Natural killer cell treated with Interleukin-12 subunit alpha and Interleukin-12 subunit beta and Interleukin-15 and Interleukin-18, amount 100 ng/mL, for 72 hours (primary cell): ENCODE measurements at places on chromosomes 2 and 18.

DNA sequence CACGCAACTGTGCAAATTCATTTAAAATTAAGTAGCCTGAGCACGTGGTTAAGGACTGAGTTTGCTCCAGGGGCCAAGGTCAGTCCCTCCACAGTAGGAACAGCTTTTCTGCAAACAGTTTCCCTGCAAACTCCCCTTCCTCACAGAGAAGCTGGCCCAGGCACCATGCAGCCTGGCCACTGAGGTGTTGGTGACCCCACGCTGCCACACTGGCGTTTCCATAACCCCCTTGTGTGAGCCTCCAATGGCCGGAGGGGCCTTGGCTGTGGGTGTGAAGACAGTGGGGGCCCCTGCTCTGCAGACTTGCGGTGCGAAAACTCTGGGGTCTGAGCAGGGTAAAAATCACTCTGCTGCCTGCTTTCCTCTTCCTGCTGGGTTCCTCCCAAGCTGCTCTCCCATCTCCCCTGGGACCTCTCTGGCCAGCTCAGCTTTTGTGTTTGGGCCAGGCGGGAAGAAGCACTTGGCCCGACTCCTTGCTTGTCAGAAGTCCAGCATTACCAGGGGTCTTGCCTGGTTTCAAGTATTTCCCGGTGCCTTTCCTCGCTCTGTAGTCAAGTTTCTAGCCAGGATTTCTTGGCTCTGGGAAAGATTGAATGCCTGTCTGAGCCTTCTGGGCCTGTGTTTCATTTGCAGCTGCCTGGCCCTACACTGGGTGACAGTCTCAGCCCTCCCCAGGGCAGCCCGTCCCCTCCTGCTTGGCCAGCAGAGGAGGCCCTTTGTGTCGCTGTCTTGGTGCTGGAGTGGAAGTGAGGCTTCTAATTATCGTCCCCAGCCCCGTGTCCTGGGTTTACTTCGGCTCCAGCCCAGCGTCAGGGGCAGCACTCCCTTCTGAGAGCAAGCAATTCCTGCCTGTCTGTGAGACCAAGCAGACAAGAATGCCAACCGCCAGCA lies 131.4 kb upstream of the SLC1A4 start:
- H3K27ac ChIP-seq: no peak overlapping the region
- H3K4me3 ChIP-seq: no peak overlapping the region
- H3K36me3 ChIP-seq: no peaks in the 10 kb centered on the region
- peaks cover 7% of the 10 kb centered on the region for H3K27me3 ChIP-seq
- DNase-seq: no peak

GRCh38 chr2:96594691-96595152 lies 43.4 kb downstream of the KANSL3 start:
- no peaks in the 10 kb centered on the region for H3K27me3 ChIP-seq
- DNase-seq: no peak
- peaks cover 47% of the 10 kb centered on the region for H3K4me1 ChIP-seq

DNA sequence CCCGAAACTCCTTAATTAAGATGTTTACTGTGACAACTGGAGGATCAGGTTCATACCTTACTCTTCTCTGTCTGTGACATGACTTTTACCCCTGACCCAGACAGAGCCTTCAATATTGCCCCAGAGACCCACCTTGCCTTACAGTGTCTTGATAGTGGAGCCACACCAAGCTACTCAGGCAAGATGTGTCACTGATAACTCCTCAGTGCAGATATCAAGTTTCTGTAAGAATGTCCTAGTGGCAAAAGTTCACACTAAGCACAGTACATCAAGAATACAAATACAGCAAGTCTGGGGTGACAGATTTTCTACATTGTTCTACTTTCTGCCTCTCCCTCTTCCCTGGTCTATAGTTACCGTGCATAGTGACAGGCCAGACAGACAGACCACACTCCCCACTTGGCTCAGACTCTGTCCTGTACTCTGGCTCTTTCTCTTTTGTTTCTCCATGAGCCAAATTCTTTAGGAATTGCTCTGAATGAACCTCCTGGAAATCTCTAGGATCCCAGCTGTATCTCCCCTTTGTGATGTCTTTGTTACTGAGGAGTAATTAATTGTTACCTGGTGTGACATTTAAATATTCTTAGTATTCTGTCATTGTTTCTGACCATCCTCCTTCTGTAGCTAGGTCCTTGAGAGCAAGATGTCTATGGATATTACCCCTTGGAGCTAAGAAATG lies 24.1 kb upstream of the APOB start:
- no peak for DNase-seq
- no peak overlapping the region for H3K27ac ChIP-seq
- no peaks in the 10 kb centered on the region for H3K4me1 ChIP-seq

DNA sequence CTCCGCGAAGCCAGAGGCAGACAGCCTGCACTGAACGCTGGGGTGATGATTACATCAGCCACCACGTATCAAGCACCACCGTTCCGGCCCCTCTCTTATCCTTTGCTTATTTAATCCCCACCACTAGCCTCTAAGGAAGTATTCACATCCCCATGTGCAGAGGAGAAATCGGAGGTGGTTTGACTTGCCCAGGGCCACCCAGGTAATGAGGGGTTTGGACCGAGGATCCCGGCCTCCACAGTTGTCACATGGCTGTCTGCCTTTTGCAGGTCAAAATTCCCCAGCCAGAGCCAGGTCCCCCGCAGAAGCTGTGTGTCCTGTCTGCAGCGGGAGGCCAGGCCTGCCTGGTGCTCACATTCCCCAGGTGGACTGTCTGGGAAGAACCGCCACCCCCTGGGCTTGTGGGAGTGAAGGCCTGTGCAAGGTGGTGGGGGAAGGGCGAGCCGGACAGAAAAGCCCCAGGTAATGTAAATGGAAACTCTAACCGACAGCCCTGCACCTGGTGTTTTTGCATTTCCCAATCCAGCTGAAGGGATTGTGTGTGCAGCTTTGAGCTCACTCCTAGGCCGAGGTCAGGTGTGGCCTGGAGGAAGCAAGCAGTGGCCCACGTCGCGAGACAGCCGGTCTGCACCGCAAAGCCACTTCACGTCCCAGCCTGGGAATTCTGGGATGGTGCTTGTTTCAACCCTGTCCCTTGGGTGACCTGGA lies 108.5 kb upstream of the ID2 start:
- H3K4me3 ChIP-seq: no peak overlapping the region
- no peak for DNase-seq
- H3K27ac ChIP-seq: no peak overlapping the region
- peaks cover 32% of the 10 kb centered on the region for H3K4me1 ChIP-seq
- H3K36me3 ChIP-seq: no peaks in the 10 kb centered on the region

DNA sequence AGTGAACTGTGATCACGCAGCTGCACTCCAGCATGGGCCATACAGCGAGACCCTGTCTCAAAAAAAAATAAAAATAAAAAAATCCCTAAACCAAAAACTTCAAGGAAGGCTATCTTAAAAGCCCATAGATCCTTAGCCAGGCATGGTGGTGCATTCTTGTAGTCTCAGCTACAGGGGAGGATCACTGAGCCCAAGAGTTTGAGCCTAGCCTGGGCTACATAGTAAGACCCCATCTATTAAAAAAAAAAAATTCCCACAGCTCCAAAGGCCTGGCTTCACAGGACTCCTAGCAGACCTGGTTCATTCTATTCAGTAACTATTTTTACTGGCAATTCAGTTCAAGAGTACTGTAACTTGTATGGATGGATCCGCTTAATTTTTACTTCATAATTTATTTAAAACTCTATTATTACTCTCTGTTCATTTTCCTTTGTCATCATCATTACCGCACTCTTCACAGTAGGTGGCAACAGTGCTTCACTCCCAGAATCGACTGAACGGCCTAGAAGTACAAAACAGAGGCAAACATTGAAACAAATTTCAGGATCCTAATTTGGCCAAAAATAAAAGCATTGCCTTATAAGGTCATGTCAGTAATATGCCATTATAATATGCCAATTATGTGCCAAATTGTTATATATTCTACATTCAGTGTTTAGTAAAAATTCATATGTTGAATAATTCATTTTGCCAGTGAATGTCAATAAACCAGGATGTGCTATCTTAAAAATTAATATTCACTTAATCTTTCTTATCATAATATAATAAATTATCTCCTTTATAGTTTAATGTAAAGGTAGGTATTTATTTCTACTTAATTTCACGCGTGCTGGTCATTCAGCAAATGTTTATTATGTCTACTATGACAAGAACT lies 14.3 kb upstream of the STAM2 start:
- no peaks in the 10 kb centered on the region for H3K4me1 ChIP-seq
- no peak overlapping the region for H3K4me3 ChIP-seq
- H3K27ac ChIP-seq: no peak overlapping the region

DNA sequence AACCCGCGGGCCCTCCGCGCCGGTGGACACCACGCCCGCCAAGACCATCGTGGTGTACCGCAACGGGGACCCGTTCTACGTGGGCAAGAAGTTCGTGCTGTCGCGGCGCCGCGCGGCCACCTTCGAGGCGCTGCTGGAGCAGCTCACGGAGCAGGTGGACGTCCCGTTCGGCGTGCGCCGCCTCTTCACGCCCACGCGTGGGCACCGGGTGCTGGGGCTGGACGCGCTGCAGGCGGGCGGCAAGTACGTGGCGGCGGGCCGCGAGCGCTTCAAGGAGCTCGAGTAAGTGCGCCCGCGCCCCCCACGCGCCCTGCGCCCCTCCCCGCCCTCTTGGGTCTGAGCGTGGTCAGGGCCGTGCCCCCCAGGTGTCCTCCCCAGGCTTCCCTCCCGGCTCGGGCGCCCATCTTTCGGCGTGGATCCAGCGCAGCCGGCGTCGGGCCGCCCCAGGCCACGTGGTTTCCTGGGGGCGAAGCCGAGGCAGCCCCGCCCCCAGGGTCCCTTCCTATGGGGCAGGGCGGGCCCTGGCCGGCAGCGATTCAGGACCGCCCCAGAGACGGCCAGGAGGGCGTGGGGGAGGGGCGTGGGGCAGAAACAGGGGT lies 481 bp downstream of the DCDC2C start:
- H3K36me3 ChIP-seq: peaks cover 6% of the 10 kb centered on the region
- H3K4me1 ChIP-seq: no peaks in the 10 kb centered on the region
- no peak overlapping the region for H3K27ac ChIP-seq
- no peak overlapping the region for H3K4me3 ChIP-seq
- peaks cover 55% of the 10 kb centered on the region for H3K27me3 ChIP-seq

DNA sequence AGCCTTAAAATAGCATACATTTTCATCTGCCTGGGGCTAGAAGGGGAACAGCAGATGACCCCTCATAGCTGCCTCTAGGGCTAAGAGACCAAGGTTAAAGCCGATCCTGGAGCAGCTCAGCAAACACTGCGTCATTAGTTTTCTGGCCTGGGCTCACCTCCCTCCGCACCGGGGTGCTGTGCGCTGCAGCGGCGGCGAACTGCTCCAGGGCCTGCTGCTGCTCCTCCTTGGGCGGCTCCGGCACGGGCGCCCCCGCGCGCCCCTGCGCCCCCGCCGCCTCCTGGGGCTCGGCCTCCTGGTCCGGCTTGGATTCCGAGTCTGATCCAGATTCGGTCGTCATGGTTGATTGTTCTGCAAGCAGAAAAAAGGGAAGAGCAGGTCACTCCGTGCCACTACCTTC lies 55.0 kb downstream of the EPB41L3 start:
- no peaks in the 10 kb centered on the region for H3K27me3 ChIP-seq
- H3K27ac ChIP-seq: no peak overlapping the region
- H3K4me1 ChIP-seq: no peaks in the 10 kb centered on the region
- H3K36me3 ChIP-seq: no peaks in the 10 kb centered on the region
- no peak overlapping the region for H3K4me3 ChIP-seq

- no peak for DNase-seq
- H3K36me3 ChIP-seq: no peaks in the 10 kb centered on the region
- H3K4me3 ChIP-seq: no peak overlapping the region
- no peaks in the 10 kb centered on the region for H3K27me3 ChIP-seq
- no peaks in the 10 kb centered on the region for H3K4me1 ChIP-seq
These were observed 58.8 kb downstream of the SPP2 start for GRCh38 chr2:234109321-234109720.

- H3K27ac ChIP-seq: no peak overlapping the region
- no peaks in the 10 kb centered on the region for H3K36me3 ChIP-seq
These were observed 35.0 kb downstream of the TEX51 start for GRCh38 chr2:126933711-126934091.

DNA sequence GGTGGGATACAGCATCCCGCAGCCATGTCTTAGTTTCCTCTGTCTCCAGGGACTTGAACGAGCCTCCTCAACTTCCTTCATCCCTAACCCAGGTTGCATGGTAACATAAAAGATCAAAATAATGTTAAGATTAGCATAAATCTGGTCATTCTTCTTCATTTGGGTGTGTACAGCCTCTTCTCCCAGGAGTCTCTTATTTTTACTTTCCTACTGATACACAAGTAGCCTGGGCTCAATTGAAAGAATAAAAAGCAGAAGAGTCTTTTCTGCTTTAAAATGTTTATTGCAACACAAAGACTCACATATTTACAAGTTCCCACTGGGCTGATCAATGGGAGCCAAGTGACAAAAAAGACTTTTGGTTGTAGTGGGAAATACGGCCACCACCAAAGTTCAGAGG lies 137.9 kb upstream of the PID1 start:
- H3K4me3 ChIP-seq: no peak overlapping the region
- no peaks in the 10 kb centered on the region for H3K4me1 ChIP-seq
- H3K27me3 ChIP-seq: peaks cover 2% of the 10 kb centered on the region

GRCh38 chr2:224887141-224887540 lies 155.1 kb downstream of the DOCK10 start:
- H3K4me1 ChIP-seq: peaks cover 70% of the 10 kb centered on the region
- H3K27ac ChIP-seq: peak overlapping the region; percentile 86
- no peaks in the 10 kb centered on the region for H3K27me3 ChIP-seq
- DNase-seq: no peak

GRCh38 chr18:67670024-67670543 lies 153.6 kb upstream of the DSEL start:
- H3K4me1 ChIP-seq: no peaks in the 10 kb centered on the region
- DNase-seq: no peak
- H3K36me3 ChIP-seq: no peaks in the 10 kb centered on the region
- H3K4me3 ChIP-seq: no peak overlapping the region
- no peaks in the 10 kb centered on the region for H3K27me3 ChIP-seq
- no peak overlapping the region for H3K27ac ChIP-seq

DNA sequence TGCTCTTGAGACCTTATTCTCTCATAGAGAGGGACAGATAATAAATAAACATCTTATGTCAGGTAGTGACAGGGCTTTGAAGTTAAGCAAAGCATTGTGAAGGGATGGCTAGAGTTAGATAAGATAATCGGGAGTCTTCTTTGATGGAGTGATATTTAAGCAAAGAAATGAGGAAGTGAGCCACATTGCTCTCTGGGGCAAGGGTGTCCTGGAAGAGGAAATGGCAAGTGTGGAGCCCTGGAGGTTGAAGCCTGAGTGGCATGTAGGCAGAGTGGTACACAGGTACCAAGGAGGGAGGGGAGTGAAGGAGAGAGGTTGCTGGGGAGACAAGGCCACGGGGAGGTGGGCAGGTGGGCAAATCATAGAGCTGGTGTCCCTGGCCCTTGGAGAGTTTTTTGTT lies 110.2 kb downstream of the CTAGE1 start:
- no peaks in the 10 kb centered on the region for H3K4me1 ChIP-seq
- H3K36me3 ChIP-seq: no peaks in the 10 kb centered on the region
- DNase-seq: no peak

DNA sequence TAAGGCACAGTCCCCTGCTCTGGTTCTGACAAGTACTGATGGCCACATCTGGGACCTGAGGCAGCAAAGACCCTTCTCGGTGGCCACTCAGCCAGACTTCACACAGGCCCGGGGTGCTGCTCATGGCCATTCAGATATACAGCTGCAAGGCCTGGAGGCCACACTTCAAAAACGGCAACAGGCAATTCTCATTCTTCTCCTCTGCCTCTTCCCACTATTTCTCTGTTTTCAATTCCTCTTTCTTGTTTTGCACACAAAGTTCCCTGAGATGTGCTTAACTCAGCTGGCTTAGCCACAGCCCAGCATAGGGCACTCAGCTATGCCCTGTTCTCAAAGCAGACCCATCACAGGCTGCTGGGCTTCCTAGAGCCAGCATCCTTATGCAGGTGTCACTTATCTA lies 29.9 kb downstream of the PTPN18 start:
- H3K27me3 ChIP-seq: no peaks in the 10 kb centered on the region
- no peak overlapping the region for H3K4me3 ChIP-seq
- peaks cover 22% of the 10 kb centered on the region for H3K4me1 ChIP-seq
- DNase-seq: no peak
